Common myeloid progenitor, CD34-positive (primary cell): ENCODE measurements at places on chromosomes 1 and 21.

DNA sequence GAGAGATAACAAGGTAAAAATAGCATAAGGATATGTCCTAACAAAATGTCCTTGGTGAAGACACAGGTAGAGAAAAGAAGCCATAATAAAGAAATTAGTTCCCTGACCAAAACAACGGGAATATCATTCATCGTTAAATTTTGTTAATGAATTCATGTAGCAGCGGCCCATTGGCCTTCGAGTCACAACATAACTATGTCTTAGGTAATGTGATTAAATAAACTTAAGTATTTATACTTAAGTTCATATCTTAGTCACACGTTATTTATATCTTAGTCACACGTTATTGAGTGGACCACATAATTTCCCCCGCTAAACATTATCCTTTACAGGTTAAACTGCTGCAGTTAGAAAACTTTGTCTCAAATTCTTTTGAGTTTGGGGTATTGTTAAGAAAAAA is 1.2 kb downstream of the NEXN start:
- no peak for DNase-seq

DNA sequence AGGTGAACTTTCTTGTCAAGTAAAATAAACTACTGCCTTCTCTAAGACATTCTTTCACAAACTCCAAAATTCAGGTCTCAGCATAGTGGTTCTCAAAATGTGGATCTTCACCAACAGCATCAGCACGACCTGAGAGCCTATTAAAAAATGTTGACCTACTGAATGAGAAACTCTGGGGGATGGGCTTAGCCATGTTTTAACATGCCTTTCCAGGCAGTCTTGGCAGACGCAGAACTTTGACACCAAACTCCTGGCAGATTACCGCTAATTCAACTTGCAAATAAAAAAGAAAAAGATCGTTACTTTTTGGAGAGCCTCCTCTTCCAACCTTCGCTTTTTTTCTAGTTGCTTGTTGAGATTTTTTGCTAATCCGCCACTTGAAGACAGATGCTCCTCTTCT is 35.1 kb downstream of the ARHGAP29 start:
- DNase-seq, result no peak

GRCh38 chr1:26833432-26834405 is 7.2 kb downstream of the ZDHHC18 start:
- peak; percentile 97 for DNase-seq

DNA sequence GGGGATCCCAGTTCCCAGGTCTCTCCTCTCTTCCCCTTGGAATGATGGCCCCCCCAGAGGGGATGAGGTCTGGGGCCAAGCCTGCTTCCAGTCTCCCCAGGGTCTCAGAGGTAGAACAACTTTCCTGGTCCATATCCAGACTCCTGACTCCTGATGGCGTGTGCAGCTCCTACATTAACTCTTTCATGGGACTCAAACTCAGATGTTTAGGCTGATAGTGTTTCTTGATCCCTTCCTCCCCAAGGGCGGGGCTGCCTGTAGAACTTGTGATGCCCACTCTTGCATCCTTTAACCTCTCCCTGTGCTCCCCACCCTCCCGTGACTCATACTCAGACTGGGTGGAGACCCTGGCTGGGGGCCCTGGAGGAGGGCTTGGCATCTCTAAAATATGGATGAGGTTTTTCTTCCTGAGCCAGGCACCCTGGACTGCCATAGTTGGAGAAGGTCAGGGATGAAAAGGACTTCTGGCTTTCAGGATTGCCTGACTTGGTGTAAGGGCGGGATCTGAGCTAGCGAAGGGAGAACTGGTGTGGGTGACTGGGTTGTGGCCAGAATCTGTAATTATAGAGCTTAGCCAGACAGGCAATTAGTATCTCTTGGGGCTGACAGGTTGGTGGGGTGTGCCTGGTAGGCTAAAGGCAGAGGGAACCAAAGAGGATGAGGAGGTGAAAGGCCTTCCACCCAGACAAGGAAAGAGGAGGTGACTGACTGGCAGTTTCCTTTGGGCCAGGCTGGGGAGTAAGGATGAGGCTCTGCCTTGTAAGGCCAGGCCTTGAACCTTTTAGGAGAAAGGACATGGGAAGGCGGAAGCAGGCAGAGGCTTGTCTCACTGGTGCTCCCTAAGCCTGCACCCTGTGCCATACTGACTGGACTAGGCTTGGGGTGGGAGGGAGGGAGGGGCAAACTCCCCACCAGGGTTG is 1.5 kb downstream of the ATP8B2 start:
- peak; percentile 55 for DNase-seq

DNA sequence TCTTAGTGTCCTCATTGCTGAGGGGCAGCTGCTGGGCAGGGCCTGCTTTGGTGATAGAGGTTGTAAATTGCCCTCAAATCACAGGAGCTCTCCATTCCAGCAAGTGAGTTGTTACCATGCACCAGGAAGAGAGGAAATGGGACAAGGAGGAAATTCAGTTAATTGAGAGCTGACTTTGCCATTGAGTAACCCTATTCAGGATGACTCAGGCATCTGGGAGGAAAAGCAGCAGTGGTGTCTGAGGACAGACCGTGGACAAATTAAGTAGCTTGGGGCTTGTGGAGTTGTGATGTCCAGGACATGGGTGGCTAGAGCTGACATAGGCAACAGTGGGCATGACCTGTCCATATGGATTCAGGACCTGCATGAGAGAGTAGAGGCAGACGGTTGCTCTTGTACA is 5.9 kb downstream of the ARHGEF10L start:
- no peak for DNase-seq

GRCh38 chr1:204883405-204883804 is 12.7 kb downstream of the NFASC start:
- no peak for DNase-seq

DNA sequence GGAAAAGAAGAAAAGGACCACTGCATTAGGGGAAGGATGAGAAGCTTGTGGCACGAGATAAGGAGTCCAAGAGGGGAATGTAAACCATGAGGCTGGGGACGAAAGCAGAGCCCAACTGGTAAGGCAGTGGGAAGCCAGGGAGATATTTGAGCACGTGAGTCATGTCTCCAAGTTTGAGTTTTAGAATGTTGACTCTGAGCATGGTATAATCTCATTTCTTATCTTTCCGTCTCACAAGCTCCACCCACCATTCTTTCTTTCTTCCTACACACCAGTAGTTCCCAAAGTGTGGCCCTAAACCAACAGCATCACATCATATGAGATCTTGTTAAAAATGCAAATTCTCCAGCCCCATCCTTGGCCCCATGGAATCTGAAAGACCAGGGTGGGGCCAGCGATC is 145.3 kb downstream of the PLPP3 start:
- no peak for DNase-seq

DNA sequence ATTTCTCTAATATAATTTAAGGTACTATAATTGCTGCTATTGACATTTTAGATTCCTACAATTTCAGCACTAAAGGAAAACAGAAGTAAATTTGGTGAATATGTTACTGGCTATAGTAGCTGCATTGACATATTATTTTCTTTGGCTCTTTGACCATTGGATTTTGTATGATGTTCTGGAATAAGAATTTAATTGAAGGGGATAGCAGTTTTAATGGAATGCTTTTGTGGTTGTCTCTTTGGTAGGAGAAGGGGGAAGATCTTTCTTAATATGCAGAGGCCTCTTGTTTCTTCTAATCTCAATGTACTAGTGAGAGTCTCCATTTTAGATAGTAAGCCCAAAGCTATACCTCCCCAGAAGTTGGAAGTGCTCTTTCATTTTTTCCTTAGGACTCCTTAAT is 6.9 kb downstream of the DTL start:
- DNase-seq, result no peak

- no peak for DNase-seq
Observed at GRCh38 chr1:43814401-43814800, 107.1 kb downstream of the ST3GAL3 start.

DNA sequence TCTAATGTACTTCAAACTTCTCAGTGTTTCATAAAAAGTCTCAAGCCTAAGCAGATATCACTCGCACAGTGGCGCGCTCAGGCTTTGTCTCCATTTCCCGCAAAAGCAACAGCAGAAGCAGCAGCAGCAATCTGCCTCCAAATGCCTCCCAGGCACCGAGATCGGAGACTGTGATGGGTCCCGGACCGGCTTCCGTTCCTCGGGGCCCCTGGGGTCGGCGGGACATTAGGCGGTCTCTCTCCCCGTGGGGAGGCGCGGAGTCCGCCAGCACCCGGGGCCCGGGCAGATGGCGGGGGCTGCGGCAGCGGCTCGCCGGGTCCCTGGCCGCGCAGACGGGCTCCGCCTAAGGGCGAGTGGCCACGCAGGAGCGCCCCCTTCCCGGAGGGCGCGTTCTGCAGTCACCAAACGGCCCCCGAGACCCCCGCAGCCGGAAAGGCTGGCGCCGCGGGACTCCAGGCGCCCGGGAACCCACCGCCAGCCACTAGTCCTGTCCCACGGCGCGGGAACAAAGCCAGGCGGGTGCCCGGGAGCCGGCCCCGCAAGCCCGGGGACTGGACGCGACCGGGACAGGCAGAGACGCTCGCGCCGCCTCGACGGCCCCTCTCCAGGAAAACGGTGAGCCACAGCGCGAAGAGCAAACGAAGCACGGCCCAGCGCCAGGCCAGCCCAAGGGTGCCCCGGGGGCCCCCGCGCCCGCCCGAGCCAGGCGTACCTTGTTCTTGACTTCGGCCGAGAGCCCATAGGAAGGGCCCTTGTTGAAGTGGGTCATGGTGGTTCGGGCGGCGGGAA is 590 bp downstream of the CNN3 start:
- DNase-seq, result peak; percentile 63

- peak; percentile 33 for DNase-seq
Observed at GRCh38 chr1:39907528-39908453, 6.1 kb upstream of the MYCL start.

GRCh38 chr1:3645247-3645646 is 4.7 kb downstream of the WRAP73 start:
- DNase-seq, result no peak

- no peak for DNase-seq
Observed at GRCh38 chr1:79519084-79519760, 512.7 kb upstream of the ADGRL4 start.

DNA sequence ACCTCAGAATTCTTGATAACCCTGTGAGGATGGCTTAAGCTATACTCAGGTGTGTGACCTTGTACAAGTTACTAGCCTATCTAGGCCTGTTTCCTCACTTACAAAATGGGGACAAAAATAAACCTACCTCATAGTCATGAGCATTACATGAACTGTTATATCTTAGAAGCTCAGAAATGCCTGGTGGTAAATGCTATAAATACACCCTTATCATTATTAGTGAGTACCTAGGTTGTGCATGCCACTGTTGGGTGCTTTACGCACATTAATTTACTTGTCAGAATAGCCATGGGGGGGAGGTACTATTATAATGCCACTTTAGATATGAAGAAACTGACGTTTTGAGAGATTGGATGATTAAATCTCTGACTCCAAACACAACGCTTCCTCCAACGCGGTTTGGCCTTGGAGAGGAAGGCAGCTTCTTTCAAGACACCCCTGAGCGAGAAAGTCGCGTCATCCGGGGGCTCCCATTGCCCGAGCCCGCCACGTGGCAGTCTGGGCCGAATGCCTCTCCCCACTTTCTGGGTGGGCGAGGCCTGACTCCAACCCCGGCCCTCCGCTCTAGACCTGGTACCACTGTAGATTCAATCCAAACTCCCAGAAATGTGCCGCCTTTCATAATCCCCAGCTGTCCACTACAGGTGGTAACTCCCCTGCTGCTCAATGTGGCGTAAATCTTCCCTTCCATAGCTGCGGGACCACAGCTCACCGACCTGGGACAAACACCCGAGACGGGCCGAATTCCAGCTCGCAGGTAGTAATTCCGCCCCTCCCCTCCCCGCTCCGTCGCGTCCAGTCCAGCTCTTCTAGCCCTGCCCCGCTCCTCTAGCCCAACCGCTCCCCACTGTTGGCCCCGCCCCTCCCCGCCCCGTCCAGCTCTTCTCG is 771 bp upstream of the RAD54L start:
- peak; percentile 90 for DNase-seq

DNA sequence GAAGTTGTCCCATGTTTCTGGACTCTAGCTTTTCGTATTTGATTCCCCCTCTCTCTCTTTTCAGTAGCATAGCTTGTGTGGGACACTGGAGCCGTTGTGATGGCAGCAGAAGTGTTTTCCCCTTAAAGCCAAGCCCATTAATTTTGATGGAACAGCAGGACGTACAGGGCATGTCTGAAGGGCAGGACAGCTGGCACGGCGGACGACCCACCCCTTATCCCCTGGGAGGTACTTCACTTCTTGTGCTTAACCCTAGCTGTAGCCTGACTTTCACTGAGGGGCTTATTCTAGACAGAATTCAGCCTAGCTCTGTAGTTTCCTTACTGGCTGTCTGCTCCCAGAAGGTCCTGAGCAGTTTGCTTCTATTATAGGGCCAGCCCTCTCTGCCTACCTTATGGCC is 8.6 kb upstream of the PPFIA4 start:
- no peak for DNase-seq

GRCh38 chr1:7233237-7233540 is 447.9 kb downstream of the CAMTA1 start:
- no peak for DNase-seq

GRCh38 chr1:22788254-22788661 is 77.6 kb downstream of the EPHB2 start:
- no peak for DNase-seq

- DNase-seq, result no peak
Observed at GRCh38 chr21:21712748-21713520, 714.7 kb downstream of the NCAM2 start.

DNA sequence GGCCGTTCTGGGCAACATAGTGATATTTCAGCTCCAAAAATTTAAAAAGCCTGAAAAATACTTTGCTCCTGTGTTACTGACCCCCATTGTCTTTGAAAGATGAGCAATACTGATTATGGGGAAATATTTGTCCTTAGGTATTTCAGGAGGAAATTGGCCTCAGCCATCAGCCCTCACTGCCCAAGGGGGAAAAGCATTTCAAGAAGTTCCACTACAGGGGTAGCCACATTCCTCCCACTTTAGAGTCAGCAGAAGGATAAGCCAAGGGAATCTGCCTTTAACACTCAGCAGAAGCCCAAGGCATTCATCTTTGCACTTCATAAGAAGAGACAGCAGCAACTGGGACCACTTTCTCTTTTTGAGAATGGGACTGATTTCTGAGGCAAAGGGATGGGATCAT is 40.5 kb upstream of the ZNF326 start:
- DNase-seq, result no peak

DNA sequence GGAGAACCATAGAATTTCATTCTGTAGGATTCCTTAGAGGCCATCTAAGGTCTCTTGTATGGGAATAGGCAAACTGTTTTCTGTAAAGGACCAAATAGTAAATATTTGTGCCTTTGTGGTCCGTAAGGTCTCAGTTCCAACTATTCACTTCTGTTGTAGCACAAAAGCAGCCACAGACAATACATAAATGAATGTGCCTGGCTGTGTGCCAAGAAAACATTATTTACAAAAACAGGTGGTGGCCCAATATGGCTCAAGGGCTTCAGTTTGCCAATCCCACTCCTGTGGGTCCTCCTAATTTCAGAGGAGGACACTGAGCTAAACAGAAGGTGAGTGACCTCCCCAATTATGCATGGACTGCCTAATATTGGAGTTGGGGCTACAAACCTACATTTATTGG is 67.6 kb upstream of the EDEM3 start:
- no peak for DNase-seq

DNA sequence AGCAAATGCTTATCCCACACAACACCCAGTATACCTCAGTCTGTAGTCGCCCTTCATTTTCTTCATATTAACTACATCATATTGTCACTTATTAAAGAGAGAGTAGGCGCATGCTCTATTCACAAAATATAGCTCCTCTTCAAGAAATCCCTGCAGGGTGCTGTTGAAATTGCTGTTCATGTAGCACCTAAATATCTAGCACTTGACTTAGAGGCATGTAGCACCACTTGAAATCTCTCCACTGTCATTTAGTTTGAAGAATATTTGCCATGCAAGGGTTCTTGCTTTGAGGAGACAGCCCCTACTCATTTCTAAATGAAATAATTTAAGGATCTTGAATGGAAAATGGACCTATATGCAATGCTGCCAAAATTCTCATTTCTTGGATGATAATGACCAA is 20.9 kb upstream of the LRRC8B start:
- no peak for DNase-seq
